ENCODE measurements at places on chromosomes 7 and 10.

- DNase-seq = no peak
Measured at GRCh38 chr7:152392254-152392653, 43.5 kb downstream of the KMT2C start.

- DNase-seq = no peak
Measured at GRCh38 chr7:122675011-122675410, 23.9 kb downstream of the RNF133 start.

DNA sequence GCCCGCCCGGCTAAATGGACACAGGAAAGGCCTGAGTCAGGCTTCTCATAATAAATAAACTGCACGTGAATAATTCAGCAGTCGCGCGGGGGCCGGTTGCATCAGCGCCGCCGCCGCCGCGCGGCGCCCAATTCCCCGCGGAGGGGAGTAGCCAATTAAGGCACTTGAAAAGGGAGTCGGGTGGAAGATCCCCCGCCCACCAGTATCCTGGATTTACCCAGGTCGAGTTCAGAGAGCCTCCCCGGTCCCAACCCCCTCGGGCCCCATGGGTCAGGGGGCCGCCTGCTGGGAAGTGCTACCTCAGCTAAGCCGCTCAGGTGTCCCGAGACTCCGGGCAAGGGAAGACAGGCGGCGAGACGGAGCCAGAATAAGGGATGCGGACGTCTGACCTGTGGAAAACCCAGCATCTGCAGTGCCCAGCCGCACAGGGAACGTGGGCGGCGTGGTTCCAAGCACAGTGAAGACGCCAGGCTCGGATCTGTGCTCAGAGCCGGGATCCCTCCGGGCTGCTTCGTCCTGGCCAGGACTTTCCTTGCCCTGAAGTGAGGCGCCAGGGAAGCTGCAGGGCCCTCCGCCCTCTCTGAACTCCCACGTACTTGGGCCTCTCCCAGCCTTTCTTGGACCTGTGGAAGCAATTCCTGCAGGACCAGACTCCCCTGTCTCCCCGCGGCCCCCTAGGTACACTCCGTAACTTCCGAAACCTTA lies 7.3 kb upstream of the LBX1 start:
- no peak for DNase-seq

DNA sequence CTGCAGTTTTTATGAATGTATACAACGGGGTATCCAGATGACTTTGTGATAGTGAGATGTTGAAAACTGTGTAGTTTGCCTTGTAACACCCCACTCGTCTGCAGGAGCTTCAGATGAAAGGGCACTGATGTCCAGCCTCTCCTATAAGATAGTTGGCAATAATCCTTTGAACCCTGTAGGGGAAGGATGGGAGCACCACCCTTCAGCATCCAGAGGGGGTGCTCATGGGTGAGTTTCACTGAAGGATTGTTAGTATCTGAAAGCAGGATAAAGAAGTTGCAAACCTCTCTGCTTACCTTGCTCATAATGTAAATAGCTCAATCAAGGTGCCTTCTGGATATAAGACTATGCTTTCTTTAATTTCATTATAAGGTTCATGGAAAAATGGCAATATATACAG lies 201.5 kb downstream of the TMEM178B start:
- DNase-seq = no peak

Measured in activated CD8-positive, alpha-beta memory T cell treated with anti-CD3 and anti-CD28 coated beads for 48 hours (primary cell).